ENCODE measurements at places on chromosomes 3 and 15.

DNA sequence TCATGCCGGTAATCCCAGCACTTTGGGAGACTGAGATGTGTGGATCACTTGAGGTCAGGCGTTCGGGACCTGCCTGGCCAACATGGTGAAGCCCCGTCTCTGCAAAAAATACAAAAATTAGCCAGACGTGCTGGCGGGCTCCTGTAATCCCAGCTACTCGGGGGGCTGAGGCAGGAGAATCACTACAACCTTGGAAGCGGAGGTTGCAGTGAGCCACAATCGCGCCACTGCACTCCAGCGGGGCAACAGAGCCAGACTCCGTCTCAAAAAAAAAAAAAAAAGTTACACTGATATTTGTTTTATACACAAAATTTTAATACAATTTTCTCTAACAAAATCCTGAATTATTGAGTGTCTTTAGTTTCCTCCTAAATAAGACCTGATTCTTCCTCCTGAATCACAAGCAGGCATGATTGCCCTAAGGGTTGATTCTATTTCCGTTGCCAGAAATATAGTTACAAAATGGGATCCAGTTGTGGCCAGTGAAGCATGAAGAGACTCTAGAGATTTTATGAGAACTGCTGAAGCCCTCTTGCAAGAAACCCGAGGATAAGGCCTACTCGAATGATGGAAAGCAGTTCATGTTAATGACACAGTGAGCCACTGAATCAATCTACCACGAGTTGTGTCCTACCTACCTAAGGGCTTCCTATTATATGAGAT, 9.6 kb upstream of the SMARCC1 start:
- DNase-seq, result no peak

DNA sequence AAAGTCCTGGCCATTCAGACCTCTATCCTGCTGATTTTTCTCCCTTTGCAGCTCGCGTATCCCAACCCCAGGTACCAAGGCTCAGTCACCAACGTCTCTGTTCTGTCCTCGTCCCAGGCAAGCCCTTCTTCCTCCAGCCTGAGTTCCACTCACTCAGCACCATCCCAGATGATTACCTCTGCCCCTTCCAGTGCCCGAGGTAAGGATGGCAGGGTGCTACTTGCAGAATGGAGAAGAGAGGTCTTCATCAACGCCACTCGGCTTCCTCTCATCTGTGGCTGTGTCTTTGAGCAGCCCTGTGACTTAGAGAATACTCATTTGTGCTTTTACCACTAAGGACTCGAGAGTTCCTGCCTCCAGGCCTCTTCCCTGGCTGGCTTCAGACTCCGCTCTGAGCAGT, 22.6 kb upstream of the MANF start:
- DNase-seq, result no peak

DNA sequence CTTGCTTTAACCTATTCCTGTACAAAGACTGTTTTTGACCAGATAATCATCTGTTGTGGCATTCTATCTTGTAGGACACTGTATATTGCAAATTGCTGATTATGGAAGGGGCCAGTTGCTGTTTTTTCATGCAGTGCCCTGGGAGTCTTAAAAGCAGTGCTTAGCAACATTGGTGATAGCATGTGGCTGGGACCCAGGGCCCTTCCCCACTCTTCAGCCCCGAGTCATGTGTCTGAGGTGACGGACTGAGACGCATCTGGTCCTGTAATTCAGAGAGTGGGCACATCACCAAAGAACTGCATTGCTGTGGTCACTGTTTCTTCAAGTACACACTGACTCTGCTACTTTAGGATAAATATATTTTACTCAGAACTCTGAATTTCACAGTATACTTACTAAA, 63.4 kb downstream of the SNRK start:
- DNase-seq, result no peak

- no peak for DNase-seq
Measured at GRCh38 chr15:75930866-75931265, 27.2 kb downstream of the FBXO22 start.

GRCh38 chr15:42876224-42876623, 44.4 kb downstream of the TTBK2 start:
- DNase-seq, result no peak

- no peak for DNase-seq
Measured at GRCh38 chr15:88663141-88663621, 24.4 kb downstream of the ISG20 start.

DNA sequence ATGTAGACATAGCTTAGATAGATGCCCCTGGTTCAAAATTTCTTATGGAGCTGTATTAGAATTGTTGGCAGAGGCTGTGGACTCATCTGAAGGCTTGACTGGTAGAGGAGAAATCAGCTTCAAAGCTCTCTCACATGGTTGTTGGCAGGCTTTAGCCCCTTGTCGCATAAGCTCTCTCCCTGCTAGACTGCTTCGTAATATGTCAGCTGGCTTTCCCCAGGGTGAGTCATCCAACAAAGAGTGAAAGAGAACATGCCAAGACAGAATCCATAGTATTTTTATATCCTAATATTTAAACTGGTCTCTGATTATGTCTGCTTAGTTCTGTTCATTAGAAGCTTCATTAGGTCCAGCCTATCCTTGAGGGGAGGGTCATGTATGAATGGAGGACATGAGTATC, 427.4 kb upstream of the NAALADL2 start:
- DNase-seq, result no peak

DNA sequence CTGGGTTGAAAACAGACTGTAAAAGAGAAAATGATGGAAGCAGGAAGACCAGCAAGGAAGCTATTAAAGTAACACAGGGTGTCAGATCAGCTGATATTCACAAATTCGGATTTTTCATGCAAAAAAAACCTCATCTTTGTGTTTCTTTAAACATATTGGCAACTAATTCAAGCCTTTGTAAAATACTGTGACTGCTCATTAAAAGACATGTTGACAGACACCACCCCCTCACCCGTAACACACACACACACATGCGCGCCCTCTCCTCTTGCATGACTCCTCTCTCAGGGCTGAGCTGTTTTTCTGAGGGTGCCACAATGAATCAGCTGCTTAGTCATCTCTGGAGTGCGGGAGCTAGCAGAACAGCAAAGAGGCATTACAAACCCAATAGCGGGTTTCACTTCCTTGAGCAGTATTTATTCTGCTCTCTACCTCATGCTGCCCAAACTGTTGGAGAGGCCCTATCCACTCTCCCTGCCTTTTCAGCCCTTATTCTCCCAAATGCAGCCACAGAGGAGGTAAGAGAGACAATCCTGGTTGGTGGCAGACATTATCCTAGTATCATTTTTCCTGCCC, 35.8 kb upstream of the CCDC80 start:
- peak; percentile 91 for DNase-seq

DNA sequence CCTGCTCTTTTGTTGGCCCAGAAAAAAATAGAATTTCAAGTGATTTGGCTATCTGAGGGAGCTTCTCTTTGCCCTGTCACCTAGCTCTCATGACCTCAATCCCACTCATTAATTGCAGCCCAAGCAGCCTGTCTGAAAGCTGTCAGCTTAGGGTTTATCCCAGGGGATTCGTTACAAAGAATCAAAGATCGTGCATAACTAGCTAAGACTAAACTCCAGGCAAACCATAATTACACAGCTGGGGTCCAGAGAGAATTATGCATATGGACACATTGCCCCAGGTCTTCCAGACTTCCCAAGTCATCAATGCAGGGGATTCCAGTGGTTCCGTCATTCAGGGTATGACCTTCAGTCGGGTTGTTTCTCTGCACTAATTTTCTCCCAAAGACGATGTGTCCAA, 91.6 kb upstream of the CBLB start:
- DNase-seq, result no peak

All from activated naive CD4-positive, alpha-beta T cell treated with Interleukin-2 at 50 U/mL for 16 hours (primary cell).